ENCODE measurements at places on chromosomes 11 and 22.

GRCh38 chr11:83303316-83303715 is 17.1 kb upstream of the CCDC90B start:
- H3K36me3 ChIP-seq, result no peaks in the 10 kb centered on the region
- no peak overlapping the region for H3K27ac ChIP-seq
- no peak overlapping the region for H3K4me3 ChIP-seq

- H3K27ac ChIP-seq, result no peak overlapping the region
- peaks cover 47% of the 10 kb centered on the region for H3K27me3 ChIP-seq
- H3K4me3 ChIP-seq, result no peak overlapping the region
- H3K36me3 ChIP-seq, result no peaks in the 10 kb centered on the region
Measured at GRCh38 chr22:37428649-37429586, 1.6 kb upstream of the ELFN2 start.

GRCh38 chr11:69327741-69328191 is 33.8 kb downstream of the MYEOV start:
- no peak overlapping the region for H3K27ac ChIP-seq
- no peak overlapping the region for H3K4me3 ChIP-seq
- no peaks in the 10 kb centered on the region for H3K36me3 ChIP-seq
- H3K27me3 ChIP-seq, result no peaks in the 10 kb centered on the region
- peaks cover 3% of the 10 kb centered on the region for H3K4me1 ChIP-seq
- no peak for DNase-seq

DNA sequence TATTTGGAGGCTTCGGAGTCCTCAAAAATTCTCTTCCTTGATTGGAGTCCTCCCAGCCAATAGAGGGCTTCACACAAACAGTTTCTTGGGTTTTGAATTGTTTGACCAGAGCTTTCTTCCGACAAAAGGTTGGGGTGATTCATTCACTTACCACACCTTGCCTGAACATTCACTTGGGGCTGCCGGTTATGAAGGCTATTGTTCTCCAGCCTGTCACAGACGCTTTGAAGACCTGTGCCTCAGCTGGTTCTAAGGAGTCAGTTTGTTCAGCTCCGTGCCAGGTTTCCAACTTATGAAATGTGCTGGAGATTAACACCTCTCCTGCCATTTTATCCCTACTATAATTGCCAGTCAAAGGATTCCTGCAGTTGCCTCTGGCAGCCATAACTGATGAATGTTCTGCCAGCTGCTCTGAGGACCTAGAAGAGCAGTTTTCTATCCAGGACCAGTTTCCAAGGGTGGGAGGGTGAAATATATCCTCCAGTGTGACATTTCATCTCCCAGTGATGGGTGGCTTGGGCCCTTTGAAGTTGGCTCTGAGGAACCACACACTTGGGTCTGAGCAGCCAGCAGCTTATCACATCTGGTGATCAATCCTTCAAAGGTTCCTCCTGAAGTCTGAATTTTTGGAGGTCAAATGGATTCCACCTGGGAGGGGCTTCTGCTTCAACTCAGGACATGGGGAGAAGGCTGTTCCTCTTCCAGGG is 31.4 kb downstream of the LIMK2 start:
- H3K36me3 ChIP-seq, result no peaks in the 10 kb centered on the region
- no peaks in the 10 kb centered on the region for H3K27me3 ChIP-seq
- H3K4me3 ChIP-seq, result no peak overlapping the region
- DNase-seq, result no peak
- H3K27ac ChIP-seq, result peak overlapping the region; percentile 60

DNA sequence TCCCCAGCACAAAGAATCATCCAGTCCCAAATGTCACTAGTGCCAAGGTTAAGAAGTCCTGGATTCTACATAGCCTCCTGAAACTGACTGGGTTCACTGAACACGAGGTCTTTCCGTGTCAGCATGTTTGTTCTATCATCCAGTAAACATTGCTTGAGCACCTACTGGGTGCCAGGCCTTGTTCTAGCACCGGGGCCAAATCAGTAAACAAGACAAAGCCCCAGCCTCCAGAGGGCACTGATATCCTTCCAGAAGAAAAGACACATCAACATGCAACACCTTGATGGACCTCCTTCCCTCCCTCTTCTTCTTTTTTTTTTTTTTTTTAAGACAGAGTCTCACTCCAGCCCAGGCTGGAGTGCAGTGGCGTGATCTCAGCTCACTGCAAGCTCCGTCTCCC is 26.9 kb downstream of the TPST2 start:
- no peaks in the 10 kb centered on the region for H3K36me3 ChIP-seq
- peak; percentile 49 for DNase-seq
- H3K27ac ChIP-seq, result 0 out of 2 replicates have a peak overlapping the region, but pooled peaks have one; percentile 75
- peaks cover 76% of the 10 kb centered on the region for H3K4me1 ChIP-seq
- H3K27me3 ChIP-seq, result no peaks in the 10 kb centered on the region

DNA sequence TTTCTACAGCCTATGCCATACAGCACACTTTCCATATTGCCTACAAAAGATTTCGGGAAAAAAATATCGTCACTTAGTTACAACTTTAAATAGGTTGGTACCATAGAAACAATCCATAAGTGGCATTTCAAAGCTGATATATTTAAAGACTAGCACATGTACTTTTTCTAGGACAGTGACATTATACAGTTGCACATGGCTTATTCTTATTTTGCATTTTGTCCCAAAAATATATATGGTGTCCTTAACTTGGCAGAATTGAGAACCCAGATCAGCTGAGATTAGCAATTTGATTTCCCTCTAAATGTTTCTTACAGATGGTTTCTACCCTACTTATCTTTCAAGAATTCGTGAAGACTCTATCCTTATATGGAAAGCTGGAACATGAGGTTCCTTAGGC is 3.7 kb upstream of the TFIP11 start:
- no peak overlapping the region for H3K4me3 ChIP-seq
- no peaks in the 10 kb centered on the region for H3K27me3 ChIP-seq
- no peaks in the 10 kb centered on the region for H3K36me3 ChIP-seq
- no peak for DNase-seq
- H3K4me1 ChIP-seq, result peaks cover 12% of the 10 kb centered on the region
- no peak overlapping the region for H3K27ac ChIP-seq

- DNase-seq, result peak; percentile 94
- H3K4me3 ChIP-seq, result peak overlapping the region; percentile 72
- peaks cover 60% of the 10 kb centered on the region for H3K27me3 ChIP-seq
- no peak overlapping the region for H3K27ac ChIP-seq
- no peaks in the 10 kb centered on the region for H3K36me3 ChIP-seq
Measured at GRCh38 chr11:118610773-118611432, 3.5 kb downstream of the PHLDB1 start.

GRCh38 chr22:22410121-22410520 is 98.4 kb downstream of the ZNF280B start:
- no peaks in the 10 kb centered on the region for H3K36me3 ChIP-seq
- no peak overlapping the region for H3K27ac ChIP-seq
- no peak for DNase-seq
- H3K4me3 ChIP-seq, result no peak overlapping the region
- no peaks in the 10 kb centered on the region for H3K4me1 ChIP-seq

GRCh38 chr11:14340721-14341120 is 18.3 kb downstream of the RRAS2 start:
- peak overlapping the region; percentile 46 for H3K4me3 ChIP-seq
- DNase-seq, result peak; percentile 93
- H3K4me1 ChIP-seq, result peaks cover 60% of the 10 kb centered on the region
- no peaks in the 10 kb centered on the region for H3K27me3 ChIP-seq
- no peaks in the 10 kb centered on the region for H3K36me3 ChIP-seq
- H3K27ac ChIP-seq, result peak overlapping the region; percentile 98

- no peak overlapping the region for H3K27ac ChIP-seq
- no peaks in the 10 kb centered on the region for H3K4me1 ChIP-seq
- no peaks in the 10 kb centered on the region for H3K36me3 ChIP-seq
- no peak for DNase-seq
- no peaks in the 10 kb centered on the region for H3K27me3 ChIP-seq
Measured at GRCh38 chr11:93967258-93967657, 53.9 kb upstream of the HEPHL1 start.

DNA sequence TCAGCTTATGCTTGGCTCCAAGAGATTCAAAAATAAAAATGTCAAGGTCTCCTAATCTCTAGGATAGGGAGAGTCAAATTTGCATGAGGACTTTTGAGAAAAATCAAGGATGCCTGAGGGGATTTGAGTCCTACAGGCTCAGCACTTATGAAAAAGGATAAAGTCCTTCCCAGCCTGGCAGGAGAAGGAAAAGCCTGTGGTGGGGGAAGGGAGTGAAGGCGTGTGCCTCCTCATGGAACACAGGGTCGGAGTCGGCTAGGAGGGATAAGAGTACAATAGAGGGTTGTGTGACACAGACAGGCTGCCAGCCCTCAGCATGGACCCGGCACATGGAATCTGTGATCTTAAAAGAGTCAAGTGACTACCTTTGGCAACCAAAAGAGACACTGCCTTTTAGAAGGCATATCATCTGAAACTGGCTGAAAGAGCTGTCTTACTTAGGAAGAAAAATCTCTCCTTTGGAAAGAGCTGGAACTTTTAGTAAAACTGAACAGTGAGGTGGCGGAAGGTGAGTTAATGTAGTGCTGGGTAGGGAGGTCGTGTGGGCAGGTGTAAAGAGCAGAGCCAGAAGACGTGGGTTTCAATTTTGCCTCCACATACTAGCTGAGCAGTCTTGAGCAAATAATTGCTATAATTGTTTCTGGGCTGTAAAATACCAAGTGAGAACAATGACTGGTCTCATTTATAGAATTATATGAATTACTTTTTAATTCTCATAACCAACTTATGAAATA is 58.8 kb upstream of the RDX start:
- peak; percentile 25 for DNase-seq
- no peaks in the 10 kb centered on the region for H3K36me3 ChIP-seq
- no peak overlapping the region for H3K4me3 ChIP-seq
- peaks cover 12% of the 10 kb centered on the region for H3K4me1 ChIP-seq

DNA sequence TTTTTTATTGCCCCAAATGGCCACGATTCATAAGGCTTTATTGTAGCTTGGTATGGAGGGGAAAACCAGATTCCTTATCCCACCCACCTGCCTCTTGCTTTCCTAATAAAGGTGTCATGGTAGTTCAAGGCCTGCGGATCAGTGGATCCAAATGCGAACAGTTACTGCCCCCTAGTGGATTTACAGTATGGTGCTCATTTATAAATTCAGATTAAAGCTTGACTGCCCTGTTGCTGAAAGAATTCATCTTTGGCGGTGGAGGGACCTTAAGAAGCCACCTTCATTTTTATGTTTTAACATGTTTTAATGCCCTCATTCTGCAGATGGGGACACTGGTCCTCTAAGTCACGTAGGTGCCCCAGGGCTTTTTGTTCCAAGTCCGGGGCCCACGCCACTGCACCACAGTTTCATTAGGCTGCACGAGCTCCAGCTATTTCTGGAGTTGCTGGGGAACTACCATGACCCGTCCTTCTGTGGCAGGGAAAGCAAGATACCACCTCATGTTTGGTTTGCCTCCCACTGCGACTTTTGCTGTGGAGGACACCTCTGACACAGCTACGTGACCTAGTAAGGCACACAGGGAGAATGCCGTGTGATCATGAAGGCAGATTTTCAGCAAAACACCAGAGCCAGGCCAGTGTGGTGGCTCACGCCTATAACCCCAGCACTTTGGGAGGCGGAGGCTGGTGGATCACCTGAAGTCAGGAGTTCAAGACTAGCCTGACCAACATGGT is 15.6 kb upstream of the INCENP start:
- no peak overlapping the region for H3K27ac ChIP-seq
- peak; percentile 92 for DNase-seq
- H3K4me3 ChIP-seq, result no peak overlapping the region
- H3K36me3 ChIP-seq, result no peaks in the 10 kb centered on the region

DNA sequence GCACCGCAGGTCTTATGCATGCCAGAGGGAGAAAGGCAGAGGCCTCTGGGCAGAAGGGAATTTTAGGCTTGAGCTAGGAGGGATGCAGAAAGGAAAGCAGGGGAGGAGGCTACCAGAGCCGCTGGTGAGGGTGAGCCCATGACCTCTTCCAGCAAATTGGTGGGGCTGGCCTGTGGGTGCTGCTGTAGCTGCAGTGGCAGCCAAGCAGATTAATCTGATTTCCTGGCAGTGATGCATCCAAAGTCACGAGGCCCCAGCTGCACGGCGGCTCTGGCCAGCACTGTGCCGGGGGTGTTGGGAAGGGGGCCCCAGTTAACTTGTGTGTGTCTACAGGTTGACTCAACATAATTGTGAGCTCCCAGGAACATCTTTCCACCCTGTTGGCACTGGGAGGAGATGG is 41.4 kb upstream of the B3GAT1 start:
- no peaks in the 10 kb centered on the region for H3K4me1 ChIP-seq
- H3K27ac ChIP-seq, result no peak overlapping the region
- H3K4me3 ChIP-seq, result no peak overlapping the region

DNA sequence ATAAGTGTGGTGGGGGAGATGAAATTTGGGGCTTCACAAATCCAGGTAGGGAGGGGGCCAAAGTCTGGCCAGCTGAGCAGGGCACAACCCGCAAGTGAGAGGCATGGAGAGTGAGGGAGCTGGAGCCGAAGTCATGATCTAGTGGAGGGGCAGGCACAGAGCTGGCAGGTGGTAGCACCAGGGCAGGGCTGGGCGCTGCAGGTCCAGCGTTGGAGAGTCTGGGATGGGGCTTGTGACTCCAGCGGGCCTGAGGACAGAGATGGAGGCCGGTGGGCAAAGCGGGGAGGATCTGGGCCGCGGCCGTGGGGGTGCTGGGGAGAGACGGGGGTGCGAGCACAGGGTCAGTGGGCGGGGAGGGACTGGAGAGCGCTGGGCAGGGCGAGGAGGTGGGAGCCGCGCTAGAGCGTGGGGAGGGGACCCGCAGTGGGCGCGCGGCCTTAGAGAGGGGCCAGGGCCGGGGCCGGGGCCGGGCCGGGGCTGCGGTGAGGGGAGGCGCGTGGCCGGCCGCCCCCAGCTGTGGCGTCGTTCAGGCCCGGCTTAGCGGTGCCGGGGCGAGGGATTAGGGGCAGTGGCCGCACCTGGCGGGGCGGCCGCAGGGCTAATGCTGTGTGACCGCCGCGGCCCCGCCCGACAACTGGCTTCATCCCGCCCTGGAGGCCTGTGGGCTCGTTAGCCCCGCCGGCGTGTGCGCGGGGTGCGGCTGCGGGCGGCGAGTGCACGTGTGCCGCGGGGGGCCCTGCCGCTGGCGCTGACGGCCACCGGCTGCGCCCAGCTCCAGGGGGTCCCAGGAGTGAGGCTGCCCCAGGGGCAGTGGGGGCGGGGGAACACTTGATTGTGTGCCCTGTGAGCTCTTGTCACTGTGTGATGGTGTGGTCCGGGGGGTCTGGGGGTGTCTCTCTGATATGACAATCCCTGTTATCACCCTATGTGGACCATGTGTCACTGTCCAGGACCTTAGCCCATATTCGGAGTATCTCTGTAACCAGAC is 23.6 kb upstream of the MYOD1 start:
- H3K27ac ChIP-seq, result no peak overlapping the region
- peak; percentile 59 for DNase-seq

DNA sequence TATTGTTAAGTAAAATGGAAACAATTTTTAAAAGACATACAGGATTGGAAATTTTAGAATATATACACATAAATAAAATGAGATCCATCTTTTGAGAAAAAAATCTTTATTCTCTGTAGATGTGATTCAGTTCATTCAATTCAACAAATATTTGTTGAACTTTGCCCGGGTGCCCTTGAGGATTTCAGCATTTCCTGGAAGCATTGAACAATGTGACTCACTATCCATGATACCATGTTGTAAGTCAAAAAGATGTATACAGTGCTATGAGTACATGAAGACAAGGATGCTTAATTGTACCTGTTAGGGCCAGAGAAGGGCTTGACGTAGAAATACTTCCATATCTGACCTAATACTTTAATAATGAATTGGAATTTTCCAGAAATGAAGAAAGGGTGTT is 353.7 kb downstream of the METTL15 start:
- H3K4me3 ChIP-seq, result no peak overlapping the region
- no peaks in the 10 kb centered on the region for H3K27me3 ChIP-seq
- no peak overlapping the region for H3K27ac ChIP-seq
- H3K36me3 ChIP-seq, result no peaks in the 10 kb centered on the region
- H3K4me1 ChIP-seq, result no peaks in the 10 kb centered on the region
